ENCODE measurements at places on chromosomes 3 and 15.

- DNase-seq = no peak
These were observed 31.5 kb upstream of the RPS17 start for GRCh38 chr15:82571722-82572222.

DNA sequence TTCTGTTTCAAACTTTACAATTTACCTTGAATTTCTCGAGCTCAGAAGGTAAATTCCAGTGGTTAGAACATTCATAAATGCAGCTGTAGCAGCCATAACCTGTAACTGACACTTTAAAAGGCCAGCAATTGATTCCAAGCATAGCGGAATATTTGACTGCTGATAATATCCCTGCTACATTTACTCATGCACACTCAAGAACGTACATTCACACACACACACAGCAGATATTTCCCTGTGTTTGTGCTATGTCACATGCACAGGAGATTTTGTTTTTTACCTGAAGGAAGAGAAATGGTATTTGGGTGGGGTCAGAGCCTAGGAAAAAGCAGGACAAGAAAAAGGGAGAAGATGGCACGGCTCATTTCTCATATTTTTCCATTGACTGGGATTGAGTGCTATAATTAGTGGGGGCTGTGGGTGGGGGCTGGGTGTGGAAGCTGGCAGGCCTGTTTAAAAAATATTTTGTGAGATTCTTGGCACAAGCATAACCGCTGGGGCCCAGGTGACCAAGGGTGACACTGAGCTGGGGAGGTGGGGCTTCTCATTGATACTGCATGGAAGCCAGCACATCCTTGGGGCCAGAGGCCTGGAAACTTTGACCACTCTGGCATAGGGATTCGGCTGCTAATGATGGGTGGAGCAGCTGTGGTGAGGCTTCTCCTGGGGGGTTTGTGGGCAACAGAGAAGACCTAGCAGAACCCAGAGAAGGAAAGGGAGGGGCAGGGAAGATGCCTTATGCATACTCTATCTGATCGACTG lies 88.9 kb upstream of the TPRG1 start:
- no peak for DNase-seq

GRCh38 chr3:116037954-116038911 lies 407.1 kb downstream of the LSAMP start:
- DNase-seq = no peak

DNA sequence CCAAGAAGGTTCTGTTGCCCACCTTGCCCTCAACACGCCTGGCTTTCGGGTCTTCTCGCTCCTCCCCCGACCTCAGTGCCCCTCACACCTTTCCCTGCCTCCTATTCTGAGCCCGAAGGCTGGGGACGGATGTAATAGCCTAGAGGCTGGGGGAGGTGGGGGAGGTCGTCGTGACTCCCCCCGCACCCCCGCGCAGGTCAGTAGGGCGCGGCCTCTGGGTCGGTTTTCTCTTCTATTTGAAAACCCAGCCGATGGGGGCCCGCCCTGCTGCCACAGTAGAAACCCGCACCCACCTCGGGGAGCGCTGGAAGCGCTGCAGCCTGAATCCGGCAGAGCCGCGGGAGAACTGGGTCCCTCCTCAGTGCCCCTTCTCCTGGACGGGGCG lies 1.0 kb upstream of the RBPMS2 start:
- DNase-seq = no peak

DNA sequence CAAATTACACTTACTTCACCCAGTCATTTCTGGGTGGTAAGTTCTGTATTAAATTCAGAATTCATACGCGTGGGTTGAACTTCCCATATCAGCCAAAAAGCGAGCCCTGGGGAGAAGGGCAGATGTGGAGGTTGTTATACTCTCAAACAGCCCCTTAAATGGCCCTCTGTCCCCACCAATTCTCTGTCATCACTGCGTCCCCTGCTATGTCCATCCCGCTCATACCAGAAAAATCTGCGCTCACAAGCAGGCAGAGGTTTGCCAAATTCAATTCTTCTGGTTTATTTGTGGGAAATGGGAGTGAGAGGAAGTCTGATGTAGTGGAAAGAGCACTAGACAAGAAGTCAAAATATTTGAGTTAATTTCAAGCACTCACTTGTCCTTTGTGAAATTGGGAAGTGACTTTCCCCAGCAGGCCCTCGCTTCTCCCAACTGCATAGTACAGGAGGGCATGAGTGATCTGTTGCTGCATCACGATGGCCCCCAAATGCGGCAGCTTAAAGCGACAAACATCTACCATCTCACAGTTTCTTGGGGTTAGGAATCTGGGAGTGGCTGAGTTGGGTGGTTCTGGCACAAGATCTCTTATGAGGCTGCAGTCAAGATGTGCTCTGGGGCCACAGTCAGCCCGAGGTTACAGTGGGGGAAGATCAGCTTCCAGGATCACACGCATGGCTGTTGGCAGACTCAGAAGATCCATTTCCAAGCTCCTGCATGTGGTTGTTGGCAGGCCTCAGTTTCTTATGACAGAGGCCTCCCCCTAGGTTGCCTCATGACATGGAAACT lies 67.7 kb downstream of the CPN2 start:
- no peak for DNase-seq

DNA sequence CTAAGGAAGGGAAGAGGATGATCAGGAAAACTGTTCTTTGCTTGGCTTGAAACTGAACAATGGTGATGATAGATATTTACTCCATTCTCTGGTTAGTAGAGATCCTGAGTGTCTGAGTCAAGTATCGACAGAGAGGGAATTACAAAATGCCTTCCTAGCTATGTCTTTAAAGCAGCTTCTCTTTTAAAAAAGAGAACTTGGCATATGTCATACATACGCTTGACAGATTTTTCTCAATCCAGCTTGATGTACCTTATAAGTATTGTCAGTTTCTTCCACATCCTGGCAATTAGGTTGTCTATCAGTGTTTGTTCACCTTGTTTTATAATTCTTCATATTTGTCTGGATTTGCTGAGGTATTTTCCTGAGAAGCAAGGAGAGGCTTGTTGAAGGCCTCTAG lies 5.0 kb upstream of the EPHB1 start:
- no peak for DNase-seq

GRCh38 chr3:65988411-65989180 lies 50.1 kb downstream of the MAGI1 start:
- DNase-seq = no peak

DNA sequence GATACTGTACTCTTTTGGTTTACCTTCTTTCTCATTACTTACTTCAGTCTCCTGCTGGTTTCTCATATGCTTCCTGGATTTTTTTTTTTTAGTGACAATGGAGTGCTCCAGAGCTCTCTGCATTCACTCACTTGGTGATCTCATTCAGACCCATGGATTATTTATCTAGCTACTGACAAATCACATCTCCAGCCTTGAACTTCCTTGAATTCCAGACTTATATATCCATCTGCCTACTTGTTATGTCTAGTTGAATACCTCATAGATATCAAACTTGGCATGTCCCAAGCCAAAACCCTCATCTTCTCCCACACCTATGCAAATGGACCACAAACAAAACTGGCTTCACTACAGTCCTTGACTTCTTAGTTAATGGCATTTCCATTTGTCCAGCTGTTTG lies 234.7 kb upstream of the ZPLD1 start:
- DNase-seq = no peak

GRCh38 chr15:31125061-31125460 lies 23.5 kb upstream of the TRPM1 start:
- no peak for DNase-seq

DNA sequence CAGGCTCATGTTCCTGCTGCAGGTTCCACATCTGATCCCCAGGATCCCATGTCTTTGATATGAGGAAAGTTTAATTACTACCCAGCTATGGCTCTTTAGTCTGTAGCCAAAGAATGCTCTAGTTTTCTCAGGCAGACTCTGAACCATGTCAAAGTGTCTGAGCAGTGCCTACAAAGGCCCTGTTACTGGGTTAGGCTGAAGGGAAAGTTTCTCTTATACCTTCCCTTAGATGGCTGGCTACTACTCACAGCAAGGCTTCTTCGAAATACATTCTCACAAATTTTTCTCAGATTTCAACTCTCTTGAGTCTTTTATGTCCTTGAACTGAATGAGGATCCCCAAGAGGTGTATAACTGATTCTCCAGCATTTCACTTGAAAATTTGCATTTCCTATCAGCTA lies 102.4 kb downstream of the NR1D2 start:
- no peak for DNase-seq

DNA sequence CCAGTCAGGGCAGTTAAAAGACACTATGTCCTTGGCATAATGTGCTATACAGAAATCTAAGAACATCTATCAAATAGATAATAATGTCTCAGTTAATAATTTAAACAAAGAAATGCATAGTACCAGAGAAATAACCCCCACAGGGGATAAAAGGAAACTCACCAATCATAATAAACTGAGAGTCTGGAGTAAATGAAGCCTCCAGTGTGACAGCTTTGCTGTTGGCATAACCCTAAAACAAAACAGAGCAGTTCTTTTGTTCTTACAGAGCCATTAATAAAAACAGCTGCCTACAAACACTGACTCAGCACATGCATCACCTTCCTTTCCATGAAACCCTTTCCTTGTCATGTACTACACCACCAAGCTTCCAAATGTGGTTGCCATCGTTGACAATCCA lies 13.5 kb downstream of the PPM1M start:
- DNase-seq = no peak

- DNase-seq = no peak
These were observed 103.1 kb upstream of the TLE3 start for GRCh38 chr15:70200511-70201424.

GRCh38 chr3:139301654-139302053 lies 42.2 kb upstream of the MRPS22 start:
- no peak for DNase-seq

DNA sequence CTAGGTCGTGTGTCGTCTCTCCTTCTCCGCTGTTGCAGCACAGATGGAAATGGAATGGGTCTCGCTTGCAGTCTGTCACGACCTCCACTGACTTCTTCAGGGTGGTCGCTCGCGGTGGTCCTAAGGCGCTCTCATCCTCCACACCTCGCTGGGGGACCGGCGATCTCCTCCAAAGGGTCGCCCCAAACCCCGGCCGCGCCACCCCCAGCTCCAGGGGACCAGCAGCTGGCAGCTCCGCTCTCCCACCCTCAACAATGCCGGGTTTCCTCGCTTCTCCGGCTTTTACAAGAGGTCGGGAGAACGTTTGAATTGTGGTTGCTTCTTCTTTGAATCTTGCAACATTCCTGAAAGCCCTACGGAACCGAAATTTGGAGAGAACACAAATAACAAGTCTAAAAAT lies 25.9 kb downstream of the SERP1 start:
- no peak for DNase-seq

DNA sequence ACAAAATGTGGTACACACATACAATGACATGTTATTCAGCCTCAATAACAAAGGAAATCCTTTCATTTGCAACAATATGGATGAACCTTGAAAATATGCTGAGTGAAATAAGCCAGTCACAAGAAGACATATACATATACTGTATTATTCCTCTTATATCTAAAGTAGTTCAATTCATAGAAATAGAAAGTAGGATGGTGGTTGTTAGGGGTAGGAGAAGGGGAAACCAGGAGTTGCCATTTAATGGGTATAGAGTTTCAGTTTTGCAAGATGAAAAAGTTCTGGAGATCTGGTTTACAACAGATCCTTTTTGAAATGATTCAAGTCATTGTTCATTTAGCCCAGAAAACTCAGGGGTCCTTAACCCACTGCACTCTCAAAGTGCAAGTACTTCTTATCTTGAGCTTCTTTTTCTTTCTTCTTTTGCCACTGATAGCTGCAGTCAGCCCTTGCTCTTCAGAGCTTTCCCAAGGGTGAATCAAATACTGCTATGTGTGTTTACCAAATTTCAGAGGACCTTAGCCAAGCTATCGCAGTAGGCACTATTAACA lies 208.0 kb upstream of the EOMES start:
- DNase-seq = no peak

GRCh38 chr3:15636028-15636709 lies 34.6 kb downstream of the BTD start:
- no peak for DNase-seq

DNA sequence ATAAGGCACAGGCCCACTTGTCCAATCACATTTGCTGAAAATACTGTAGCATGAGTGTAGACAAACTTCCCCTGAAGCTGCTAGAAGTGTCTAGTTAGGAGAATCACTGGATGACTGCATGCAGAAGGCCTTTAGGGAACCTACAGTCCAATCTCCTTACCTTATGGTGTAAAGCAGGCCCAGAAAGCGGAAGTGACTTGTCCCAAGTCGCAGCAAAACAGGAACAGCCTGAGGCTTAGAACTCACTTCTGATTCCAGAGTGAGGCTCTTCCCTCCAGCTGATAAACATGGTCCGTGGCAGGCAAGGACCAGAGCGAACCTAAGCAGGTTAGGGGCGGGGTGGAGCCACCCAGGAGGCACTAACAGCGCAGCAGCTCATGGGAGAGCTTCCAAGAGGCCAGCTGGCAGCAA lies 2.5 kb downstream of the GRAMD2A start:
- no peak for DNase-seq

DNA sequence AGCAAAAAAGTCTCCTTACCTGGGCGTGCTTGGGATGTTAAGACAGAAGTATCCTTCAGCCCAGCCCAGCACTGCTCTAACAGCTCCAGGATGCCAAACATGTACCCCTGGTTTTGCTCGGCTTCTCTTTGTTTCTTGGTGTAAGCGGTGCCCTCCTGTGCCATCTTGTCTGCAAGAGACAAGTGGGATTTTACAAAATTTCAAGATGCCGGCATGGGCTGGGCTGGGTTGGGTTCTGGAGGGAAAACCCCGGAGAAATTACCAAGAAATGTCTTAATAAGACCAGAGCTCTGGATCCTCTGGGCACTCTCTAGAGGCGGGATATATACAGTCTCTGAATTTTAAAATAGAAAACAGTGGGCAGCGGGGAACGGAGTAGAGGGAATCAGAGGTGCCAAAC lies 4.6 kb upstream of the SOX14 start:
- no peak for DNase-seq

DNA sequence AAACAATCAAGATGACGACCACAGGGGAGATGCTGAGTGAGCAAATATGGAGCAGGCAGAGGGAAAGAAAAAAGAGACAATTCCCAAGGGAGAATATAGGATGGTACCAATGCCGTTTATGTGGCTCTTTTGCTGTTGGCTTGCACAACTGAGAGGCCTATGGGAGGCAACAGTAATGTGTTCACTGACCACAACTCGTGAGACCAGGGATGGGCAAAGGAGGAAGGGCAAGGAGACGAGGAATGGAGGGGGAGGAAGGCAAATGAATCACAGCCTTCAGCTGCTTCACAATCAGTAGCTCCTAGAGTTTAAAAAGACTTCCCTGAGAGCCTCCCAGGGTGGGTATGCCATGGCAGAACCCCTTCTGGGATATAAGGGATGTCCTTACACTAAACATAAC lies 131.5 kb downstream of the SLC9A9 start:
- DNase-seq = no peak
